Activated CD4-positive, alpha-beta T cell treated with anti-CD3 and anti-CD28 coated beads, Interleukin-2, amount 10 ng/mL, durations not matched to agents 24 days and 14 days (primary cell): ENCODE measurements at places on chromosomes 1 and 21. TPM values are rescaled to one million over a fixed set of nuclear protein-coding genes. Genes with fewer than 3 reads are reported as not detected.

The LDLRAD1 gene
- total RNA-seq: not detected in 2 replicates

The DHX9 gene
- 344 and 355 TPM in 2 replicates for total RNA-seq

The SEMA4A gene
- total RNA-seq: 12.1 and 12.7 TPM in 2 replicates

The CLIC6 gene
- not detected in 2 replicates for total RNA-seq

The FCGR1A gene
- not detected in 2 replicates for total RNA-seq

The NPHS2 gene
- total RNA-seq: not detected in 2 replicates

The IL10RB gene
- 21.1 and 24.0 TPM in 2 replicates for total RNA-seq

The TFF2 gene
- not detected in 2 replicates for total RNA-seq

The LMOD1 gene
- not detected in 2 replicates for total RNA-seq

The IFFO2 gene
- total RNA-seq: 32.3 and 36.8 TPM in 2 replicates

The USP1 gene
- total RNA-seq: 77.4 and 81.5 TPM in 2 replicates

The CYP4A11 gene
- total RNA-seq: not detected in 2 replicates

The HNRNPCL2 gene
- not detected in 2 replicates for total RNA-seq

The DRAXIN gene
- total RNA-seq: not detected in 2 replicates

The CFAP45 gene
- 1.5 TPM in 2 replicates for total RNA-seq

The SHE gene
- total RNA-seq: not detected in 2 replicates

The UBIAD1 gene
- 32.4 and 32.5 TPM in 2 replicates for total RNA-seq

The SLC5A9 gene
- total RNA-seq: not detected in 2 replicates

The CD55 gene
- total RNA-seq: 133 and 142 TPM in 2 replicates

The TRMT13 gene
- total RNA-seq: 24.3 and 25.5 TPM in 2 replicates

The MORC3 gene
- 24.8 and 24.9 TPM in 2 replicates for total RNA-seq

The CD1D gene
- not detected in 2 replicates for total RNA-seq

The SH2D1B gene
- total RNA-seq: not detected in 2 replicates

The KIF2C gene
- 78.1 and 82.7 TPM in 2 replicates for total RNA-seq

The KANK4 gene
- total RNA-seq: not detected in 2 replicates

The ANGPTL3 gene
- total RNA-seq: not detected in 2 replicates

The CACYBP gene
- total RNA-seq: 385 and 389 TPM in 2 replicates

The RPTN gene
- total RNA-seq: not detected in 2 replicates

The S100A11 gene
- 218 TPM in 2 replicates for total RNA-seq

The PLCH2 gene
- total RNA-seq: 2.2 and 2.8 TPM in 2 replicates

The DEPDC1 gene
- 10.8 and 13.3 TPM in 2 replicates for total RNA-seq

The KCND3 gene
- total RNA-seq: 0.07 TPM in 1 of 2 replicates, not detected in the other

The AMY1B gene
- total RNA-seq: not detected in 2 replicates

The FCRL2 gene
- total RNA-seq: not detected in 2 replicates

The CR1 gene
- total RNA-seq: not detected in 2 replicates

The WLS gene
- total RNA-seq: 0.19 TPM in 1 of 2 replicates, not detected in the other

The HIVEP3 gene
- 70.5 and 73.9 TPM in 2 replicates for total RNA-seq

The SLAMF6 gene
- total RNA-seq: 53.8 and 55.4 TPM in 2 replicates

The LY9 gene
- total RNA-seq: 0.30 and 0.85 TPM in 2 replicates

The CD48 gene
- 206 and 208 TPM in 2 replicates for total RNA-seq

The ALPL gene
- total RNA-seq: not detected in 2 replicates

The CENPF gene
- total RNA-seq: 54.4 and 63.0 TPM in 2 replicates

The ADGRL2 gene
- 0.05 and 0.17 TPM in 2 replicates for total RNA-seq

The CSF3R gene
- total RNA-seq: 0.07 and 0.16 TPM in 2 replicates

The ZNF683 gene
- not detected in 2 replicates for total RNA-seq

The FOXD3 gene
- not detected in 2 replicates for total RNA-seq

The FAM72D gene
- total RNA-seq: 7.5 and 8.0 TPM in 2 replicates

The DNASE2B gene
- total RNA-seq: not detected in 2 replicates
